ENCODE measurements at places on chromosomes 2 and 18. TPM values are rescaled to one million over a fixed set of nuclear protein-coding genes. Genes with fewer than 3 reads are reported as not detected.

Gene MFSD2B
- 2.9 TPM for polyA plus RNA-seq

Gene REG3A
- polyA plus RNA-seq = not detected

Gene VSNL1
- 4.5 TPM for polyA plus RNA-seq

GRCh38 chr2:172555272-172555521 is 693 bp upstream of the PDK1 start:
- DNase-seq = no peak

Gene SCN3A
- 0.90 TPM for polyA plus RNA-seq

GRCh38 chr2:9761577-9761976 is 81.7 kb upstream of the TAF1B start:
- no peak for DNase-seq

Gene AGXT
- polyA plus RNA-seq = not detected

DNA sequence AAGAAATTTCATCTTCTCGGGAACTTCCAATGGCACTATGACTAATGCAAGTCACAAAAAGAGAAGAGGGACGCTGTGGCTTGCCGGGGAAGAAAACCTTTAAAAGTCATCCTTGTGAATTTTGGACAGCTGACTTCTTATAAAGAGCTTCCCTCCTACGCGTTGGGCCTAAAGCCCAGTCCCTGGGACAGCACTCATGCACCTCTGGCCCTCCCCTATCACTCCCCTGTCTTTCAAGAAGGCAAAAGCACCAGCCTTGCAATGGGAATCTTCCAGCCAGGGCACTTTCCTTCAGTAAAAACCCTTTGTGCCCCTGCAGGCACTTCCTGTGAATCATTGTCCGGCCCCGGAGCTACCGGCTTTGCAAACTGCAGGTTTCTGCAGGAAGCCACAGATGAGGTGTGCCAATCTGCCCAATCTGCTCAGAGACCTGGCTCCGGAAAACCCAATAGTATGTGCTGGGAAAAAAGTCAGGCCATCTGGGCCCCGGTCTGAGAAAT is 7.1 kb downstream of the MREG start:
- no peak for DNase-seq

DNA sequence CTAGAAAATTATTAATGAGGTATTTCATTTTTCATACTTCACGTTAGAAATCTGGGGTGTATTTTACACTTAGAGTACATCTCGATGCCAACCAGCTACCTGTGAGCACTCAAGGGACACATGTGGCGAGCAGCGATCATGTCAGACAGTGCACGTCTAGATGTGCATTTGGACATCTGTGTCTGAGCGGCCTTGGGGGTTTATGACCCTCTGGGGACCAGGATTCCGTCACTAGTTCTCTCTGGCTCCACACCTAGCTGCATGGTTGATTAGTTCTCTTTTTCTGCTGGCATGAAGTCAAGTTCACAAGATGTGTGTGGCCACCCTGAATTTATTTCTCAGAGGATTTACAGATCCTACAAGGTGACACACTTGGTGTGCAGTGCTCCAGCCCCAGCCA is 192.2 kb downstream of the TSN start:
- DNase-seq = no peak

Gene AMER3
- 0.07 TPM for polyA plus RNA-seq

- no peak for DNase-seq
Observed at GRCh38 chr2:235445116-235445515, 48.7 kb upstream of the AGAP1 start.

DNA sequence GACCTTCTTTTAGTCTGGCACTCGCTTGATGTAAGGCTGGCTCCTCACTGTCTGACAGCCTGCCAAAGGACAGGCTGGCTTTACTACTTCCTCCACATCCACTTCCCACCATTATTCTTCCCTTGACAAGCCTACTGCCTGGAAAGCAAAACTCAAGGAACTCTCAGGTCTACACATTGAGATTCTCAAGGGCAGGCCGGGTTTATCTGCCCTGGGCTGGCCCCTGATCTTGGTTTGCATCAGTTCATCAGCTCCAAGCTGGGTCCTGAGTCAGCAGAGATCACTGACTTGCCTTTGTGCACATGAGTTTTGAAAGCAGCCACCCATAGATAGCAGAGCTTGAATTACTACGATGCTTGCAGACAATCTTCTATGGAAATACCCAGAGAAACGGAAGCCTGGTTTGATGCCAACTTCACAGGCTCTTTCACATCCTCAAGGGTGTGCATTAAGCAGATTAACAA is 53.9 kb downstream of the KCTD18 start:
- no peak for DNase-seq

DNA sequence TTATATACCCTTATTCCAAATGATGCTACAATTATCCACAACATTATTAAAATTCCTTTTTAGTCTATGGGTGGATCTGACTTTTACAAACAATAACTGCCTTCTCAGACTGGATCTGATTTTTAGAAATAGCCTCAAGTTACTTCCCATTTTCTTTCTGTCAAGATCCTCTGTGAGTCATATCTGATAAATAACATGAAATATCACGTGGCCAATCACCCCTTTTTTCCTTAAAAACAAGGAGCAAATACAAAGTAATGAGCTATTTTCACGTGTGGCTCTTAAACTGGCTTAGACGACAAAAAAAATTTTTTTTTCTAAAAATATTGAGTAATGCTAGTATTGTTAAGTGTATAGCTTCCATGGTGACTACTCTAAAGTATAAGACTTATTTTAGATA is 6.7 kb downstream of the PELI1 start:
- DNase-seq = no peak

DNA sequence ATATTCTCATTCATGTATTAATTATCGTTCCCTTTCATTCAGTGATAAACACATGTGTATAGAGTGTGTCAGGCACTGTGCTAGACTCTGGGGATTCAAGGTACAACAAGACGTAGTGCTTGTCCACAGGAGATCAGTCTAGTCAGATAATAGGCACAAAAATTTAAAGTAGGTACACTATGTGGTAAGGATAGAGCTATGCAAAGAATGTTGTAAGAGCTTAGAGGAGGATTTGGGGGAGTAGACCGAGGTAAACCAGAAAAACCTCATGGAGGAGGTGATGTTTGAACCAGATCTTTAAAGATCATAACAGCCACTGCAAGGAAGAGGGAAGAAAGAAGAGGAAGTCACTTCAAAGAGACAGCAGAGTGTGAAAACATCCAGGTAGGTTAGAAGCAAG is 256.9 kb upstream of the DDX18 start:
- DNase-seq = no peak

Gene PPP1R7
- polyA plus RNA-seq = 80.4 TPM

Gene SERPINB5
- not detected for polyA plus RNA-seq

Gene CGREF1
- 5.4 TPM for polyA plus RNA-seq

- DNase-seq = no peak
Observed at GRCh38 chr2:68740400-68740914, 5.8 kb downstream of the ARHGAP25 start.

GRCh38 chr2:142596334-142597088 is 281.0 kb upstream of the KYNU start:
- no peak for DNase-seq

DNA sequence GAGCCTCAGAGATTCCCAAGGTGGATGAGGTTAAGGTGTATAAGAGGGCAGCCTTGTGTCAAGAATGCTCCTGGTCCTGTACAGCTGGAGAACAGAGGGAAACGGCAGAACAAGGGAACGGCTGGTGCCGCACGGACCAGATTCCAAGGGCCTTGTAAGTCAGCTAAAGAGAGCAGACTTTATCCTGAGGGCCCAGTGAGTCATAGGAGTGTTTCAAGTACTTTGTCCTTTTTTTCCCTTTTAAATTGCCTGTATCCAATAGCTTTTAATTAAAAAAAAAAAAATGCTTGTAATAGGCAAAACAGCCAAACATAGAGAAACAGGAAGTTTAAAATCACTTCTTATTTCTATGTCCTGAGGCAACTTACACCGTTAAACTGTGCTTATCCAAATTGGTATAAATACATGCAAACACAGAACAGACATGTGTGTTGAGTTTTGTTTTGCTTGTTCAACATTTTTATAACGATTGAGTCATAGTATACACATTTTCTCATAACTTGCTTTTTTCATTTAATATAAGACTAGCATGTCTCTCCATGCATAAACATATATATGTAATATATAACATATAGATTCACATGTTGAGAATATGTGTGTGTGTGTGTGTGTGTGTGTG is 42.1 kb upstream of the EVA1A start:
- DNase-seq = no peak

DNA sequence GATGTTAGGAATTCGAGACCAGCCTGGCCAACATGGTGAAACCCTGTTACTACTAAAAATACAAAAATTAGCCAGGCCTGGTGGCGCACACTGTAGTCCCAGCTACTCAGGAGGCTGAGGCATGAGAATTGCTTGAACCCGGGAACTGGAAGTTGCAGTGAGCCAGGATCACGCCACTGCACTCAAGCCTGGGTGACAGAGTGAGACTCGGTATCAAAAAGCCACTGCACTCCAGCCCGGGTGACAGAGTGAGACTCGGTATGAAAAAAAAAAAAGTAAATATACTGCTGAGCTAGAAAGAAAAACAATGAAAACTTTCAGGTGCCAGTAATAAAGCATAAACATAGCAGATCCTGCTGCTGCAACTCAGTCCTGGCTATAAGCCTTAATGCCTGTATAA is 73.5 kb downstream of the STRN start:
- DNase-seq = no peak

Gene COLEC12
- polyA plus RNA-seq = 29.9 TPM

Gene WNT10A
- polyA plus RNA-seq = 1.1 TPM

- DNase-seq = no peak
Observed at GRCh38 chr2:18896125-18896764, 306.9 kb upstream of the NT5C1B start.

DNA sequence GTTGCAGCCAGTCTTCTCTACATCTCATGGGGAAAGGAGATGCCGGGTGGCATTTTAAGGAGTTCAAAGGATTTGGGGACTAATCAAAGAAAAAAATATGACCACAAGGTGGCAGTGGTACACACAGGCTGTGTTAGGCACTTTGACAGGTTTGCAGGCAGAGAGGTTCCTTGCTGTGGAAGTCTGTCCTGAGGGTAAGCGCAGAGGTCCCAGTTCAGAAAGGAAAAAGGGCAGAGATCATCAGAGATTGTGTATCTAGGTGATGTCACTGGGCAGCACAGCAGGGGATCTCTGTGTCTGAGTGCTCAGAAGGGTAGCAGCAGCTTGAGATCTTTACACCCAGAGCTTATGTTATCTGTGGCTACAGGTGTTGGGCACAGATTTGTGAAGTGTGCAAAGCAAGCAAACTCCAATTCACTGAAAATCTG is 231.4 kb downstream of the LRRTM1 start:
- peak; percentile 60 for DNase-seq
